ENCODE measurements at places on chromosomes 13 and 19.

DNA sequence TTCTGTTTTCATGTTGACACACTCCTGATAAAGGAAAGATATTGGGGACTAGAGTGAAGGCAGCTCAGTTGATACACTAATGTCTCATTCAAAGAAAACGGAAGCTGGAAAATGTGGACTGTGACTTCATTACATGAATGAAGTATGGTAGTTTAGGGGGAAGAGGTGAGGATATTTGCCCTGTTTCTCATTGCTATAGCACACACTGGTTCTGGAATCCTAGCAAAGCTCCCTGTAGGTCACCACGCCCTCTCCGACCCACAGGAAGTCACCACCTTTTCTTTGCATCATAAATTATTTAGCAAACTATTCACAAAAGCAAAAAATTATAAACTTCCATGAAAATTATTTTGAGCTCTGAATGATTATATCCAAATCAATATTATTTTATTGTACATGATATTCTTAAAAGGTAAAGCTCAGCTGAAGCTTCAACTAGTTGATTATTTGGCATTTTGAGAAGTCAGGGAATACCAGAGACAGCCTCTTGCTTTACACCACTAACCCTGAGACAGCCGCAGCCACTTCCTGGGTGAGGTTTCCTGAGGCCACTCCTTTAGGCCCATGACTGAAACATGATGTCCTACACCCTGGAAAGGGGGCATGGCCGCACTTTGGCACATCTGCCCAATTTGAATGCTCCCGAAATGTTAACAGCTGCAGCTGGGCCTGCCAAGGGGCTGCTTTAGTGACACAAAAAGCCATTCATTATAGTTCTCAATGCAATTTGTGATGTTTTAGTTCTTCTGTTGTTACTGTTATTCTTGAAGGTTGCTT lies 50.0 kb upstream of the WDFY2 start:
- peak; percentile 78 for DNase-seq

DNA sequence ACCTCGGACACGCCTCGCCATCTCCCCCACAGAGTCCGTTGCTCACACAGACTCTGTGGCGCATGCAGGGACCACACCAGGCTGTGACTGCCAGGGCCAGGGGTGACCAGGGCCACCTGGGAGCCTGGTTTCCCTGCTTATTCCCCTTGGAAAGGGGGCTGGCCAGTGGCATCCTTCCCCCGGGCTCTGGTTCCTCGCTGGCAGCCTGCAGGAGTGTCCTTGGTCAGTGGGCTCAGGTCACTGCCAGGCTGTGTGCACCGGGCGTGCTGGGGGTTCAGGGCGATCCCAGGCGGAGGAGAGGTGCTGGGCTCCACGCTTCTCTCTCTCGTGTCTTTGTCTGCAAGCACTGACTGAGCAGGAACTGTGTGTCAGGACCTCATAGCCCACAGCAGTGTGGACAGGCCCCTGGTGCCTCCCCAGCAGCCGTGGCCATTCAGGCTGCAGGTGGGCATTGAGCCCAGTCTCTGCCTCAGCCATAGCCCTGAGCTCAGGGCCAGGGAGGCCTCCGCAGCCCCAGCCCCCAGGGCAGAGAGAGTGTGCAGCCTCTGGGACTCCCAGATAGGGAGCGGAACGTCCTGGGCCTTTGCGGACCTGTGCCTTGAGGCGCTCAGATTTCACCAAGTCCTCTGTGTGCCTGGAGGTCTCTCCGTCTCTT lies 6.5 kb downstream of the PIAS4 start:
- no peak for DNase-seq

- DNase-seq: no peak
These were observed 217.5 kb downstream of the KCTD12 start for GRCh38 chr13:76668716-76669115.

DNA sequence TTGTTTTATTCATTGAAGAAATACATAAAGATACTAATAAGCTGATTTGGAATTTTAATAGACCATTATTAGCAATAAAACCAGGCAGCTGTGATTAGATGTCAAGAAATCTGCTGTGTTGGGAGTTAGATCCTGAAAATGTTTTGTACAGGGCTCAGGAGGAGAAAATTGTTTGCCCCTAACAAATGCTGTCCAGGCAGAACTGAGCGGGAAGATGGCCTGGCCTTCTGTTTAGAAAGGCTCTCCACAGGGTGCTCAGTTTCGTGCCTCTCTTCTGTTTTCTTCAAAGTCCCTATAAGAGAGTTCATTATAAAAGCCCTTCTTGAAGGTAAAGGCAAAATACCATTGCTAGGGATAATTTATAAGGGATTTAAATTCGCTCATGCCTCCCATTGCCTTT lies 64.1 kb downstream of the ERCC5 start:
- DNase-seq: no peak

DNA sequence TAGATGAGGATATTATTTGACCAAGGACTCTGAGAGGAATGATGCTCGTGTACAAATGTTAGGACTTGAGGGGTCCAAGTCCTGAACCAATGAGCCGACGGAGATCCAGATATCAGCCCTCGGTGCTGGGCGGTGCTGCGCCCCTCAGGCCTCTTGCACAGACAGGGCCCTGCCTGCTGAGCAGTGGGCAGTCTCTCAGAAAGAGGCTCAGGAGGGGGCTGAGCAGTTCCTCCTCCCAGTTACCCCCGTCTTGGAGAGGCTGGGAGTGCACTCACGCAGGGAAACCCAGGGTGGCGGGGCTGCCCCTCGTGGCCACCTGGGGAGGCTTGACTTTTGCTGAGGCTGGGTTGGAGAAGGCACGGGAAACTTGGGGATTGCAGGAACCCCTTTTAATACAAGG lies 18.4 kb downstream of the TEX29 start:
- no peak for DNase-seq

GRCh38 chr13:86976521-86977324 lies 694.4 kb upstream of the SLITRK5 start:
- no peak for DNase-seq

DNA sequence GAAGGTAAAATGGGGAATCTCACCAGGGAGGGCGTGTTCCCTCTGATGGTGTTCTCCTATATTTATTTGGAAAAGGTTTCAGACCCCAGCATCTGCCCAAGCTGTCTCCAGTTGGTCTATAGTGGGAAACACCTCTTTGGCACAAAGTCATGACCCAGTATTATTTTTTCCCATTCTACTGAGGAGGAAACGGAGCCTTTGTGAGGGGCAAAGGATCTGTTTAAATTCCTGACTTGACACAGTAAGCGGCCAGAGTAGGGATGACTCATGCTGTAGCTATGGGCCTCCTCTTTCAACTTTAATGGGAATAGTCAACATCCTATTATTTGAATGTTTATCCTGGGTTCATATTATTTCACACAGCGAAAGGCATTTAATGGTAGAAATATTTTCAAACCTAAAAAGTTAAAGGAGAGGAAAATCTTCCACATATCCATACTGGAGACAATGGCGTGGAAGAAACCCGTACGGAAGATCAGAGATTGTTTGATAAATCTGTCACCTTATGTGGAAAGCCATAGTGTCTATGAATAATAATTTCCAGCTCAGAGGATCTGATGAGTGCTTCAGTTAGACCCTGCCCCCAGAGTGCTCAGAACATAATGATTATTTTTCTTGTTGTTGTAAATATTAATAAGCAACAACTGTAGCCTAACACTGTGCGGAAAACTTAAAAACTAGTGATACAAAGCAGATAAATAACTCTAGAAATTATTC lies 126.0 kb downstream of the FOXO1 start:
- DNase-seq: no peak

- DNase-seq: no peak
These were observed 6.2 kb downstream of the ABCC4 start for GRCh38 chr13:95295026-95295425.

GRCh38 chr13:75437582-75438318 lies 44.2 kb downstream of the TBC1D4 start:
- DNase-seq: peak; percentile 47

DNA sequence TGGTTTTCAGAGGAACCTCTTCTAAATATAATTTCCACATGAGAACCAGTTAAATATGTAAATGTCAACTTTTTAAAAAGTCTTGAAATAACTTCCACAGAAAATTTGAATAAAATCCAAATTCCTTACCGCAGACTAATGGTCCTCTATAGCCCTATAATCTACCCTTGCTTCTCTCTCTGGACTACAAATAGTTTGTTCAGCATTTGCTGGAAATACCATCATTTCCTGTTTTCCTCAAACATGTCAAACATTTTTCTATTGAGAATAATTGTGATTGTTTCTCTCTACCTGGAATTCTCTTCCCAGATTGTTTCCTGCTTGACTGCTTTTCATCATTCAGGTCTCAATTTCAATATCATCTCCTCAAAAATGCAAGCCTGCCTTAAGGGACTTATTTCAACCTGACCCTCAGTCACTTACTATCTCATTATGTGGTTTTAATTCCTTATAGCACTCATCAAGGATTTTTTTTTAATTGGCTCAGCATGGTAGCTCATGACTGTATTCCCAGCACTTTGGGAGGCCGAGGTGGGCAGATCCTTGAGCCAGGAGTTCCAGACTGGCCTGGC lies 898.9 kb upstream of the MIR17HG start:
- no peak for DNase-seq

DNA sequence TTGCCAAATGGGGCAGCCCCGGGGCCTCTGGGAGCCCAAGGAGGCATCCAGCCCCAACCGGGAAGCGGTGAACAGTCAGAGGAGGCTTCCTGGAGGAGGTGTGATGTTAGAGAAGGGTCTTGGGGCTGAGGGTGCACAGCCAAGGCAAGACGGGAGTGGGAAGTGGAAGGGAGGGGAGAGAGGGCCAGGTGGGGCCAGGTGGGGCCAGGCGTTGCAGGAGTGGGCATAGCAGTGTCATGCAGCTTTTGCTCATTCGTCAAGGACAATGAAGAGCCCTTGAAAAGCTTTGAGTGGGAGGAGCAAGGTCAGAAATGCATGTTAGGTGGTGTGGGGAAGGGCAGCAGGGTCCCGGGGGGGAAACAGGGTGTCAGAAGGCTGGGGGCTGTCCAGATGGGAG lies 1.8 kb downstream of the FBN3 start:
- DNase-seq: no peak

DNA sequence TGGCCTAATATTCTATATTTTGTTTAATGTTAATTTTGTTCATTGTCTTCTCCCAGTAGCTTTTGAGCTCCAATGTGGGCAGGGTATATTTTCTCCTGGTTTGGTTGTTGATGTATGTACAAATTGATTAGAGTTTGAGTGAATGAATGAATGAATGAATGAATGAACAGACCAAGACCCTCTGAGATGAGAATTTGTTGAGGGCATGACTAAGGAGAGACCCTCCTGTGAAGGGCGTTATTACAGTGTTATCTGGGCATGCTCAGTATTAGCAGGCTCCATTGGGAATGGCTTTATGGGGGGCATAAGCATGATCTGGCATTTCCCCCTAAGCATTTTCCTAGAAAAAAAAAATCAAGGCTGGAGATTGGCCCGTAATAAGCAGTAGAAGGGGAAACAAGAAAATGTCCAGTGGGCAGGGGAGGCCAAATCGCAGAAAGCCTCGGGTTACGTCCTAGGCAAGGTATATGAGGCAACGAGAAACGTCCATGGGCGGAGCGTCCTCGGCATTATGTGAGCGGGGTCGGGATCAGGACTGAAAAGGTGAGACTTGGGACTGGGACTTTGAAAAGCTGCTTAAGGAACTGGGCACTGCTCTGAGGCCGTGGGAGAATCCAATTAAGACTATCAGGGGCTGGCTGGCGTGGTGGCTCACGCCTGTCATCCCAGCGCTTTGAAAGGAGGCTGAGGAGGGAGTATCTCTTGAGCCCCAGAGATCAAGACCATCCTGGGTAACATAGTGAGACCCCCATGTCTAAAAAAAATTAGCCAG lies 904 bp upstream of the ARHGAP33 start:
- DNase-seq: no peak

- DNase-seq: no peak
These were observed 17.8 kb upstream of the IGLON5 start for GRCh38 chr19:51293571-51294210.

- DNase-seq: no peak
These were observed 15.0 kb downstream of the LIPE start for GRCh38 chr19:42412227-42412626.

- no peak for DNase-seq
These were observed 163.6 kb downstream of the FGF9 start for GRCh38 chr13:21834521-21834920.

- DNase-seq: no peak
These were observed 1.8 kb downstream of the NXNL1 start for GRCh38 chr19:17458970-17459369.

DNA sequence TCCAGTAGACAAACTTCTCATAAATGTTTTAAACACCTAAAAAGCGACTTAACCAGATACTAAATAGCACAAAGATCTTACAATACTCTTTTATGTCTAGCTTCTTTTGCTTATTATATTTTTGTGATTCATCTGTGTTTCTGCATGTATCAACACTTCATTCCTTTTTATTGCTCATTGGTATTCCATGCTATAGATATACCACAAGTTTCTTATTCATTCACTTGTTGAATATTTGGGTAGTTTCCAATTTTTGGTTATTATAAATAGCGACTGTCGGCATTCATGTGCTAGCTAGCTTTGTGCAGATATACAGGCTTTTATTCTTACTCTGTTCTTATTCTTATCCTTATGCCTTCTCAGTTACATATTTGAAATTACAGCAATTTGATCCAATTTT lies 50.0 kb upstream of the RGCC start:
- DNase-seq: no peak

DNA sequence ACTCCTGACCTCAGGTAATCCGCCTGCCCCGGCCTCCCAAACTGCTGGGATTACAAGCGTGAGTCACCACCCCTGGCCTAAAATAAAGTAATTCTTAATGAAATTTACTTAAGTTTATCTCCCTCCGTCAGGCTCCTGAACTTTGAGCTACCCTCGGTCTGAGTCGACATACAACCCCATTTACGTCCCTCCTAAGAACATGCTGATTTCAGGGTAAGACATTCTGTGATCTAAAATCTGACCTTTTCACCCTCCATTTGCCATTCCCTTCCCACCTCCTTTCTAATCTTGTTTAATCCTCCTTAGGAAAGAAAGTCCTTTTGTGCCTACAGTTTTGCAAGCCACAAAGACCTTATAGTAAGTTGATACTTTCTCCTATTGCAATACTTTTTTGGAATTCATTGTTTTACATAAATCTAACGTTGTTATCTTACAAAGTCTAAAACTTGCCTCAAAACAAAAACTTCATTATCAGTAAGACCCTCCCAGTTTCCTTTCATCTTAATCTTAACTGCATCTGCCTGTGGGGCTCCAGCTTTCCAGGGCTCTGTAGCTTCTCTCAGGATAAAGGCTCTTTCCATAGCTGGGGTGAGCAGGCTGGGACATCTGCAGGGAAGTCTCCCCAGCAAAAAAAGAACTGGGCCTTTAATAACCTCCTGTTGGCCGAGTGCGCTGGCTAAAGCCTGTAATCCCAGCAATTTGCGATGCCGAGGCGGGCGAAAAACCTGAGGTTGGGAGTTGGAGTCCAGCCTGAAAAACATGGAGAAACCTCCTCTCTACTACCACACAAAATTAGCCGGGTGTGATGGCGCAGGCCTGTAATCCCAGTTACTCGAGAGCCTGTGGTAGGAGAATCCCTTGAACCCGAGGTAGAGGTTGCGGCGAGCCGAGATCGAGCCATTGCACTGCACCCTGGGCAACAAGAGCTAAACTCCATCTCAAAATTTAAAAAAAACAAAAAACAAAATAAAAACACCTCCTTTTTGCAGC lies 143.1 kb downstream of the ZNF737 start:
- DNase-seq: peak; percentile 1

Measured in hematopoietic multipotent progenitor cell treated with erythropoietin and hydrocortisone succinate and interleukin-3 and kit ligand, for 4 days (in vitro differentiated cells).